ENCODE measurements at places on chromosomes 16 and 17.
A peak's percentile ranks its signal among the peaks of the same experiment; 100 is the strongest.

DNA sequence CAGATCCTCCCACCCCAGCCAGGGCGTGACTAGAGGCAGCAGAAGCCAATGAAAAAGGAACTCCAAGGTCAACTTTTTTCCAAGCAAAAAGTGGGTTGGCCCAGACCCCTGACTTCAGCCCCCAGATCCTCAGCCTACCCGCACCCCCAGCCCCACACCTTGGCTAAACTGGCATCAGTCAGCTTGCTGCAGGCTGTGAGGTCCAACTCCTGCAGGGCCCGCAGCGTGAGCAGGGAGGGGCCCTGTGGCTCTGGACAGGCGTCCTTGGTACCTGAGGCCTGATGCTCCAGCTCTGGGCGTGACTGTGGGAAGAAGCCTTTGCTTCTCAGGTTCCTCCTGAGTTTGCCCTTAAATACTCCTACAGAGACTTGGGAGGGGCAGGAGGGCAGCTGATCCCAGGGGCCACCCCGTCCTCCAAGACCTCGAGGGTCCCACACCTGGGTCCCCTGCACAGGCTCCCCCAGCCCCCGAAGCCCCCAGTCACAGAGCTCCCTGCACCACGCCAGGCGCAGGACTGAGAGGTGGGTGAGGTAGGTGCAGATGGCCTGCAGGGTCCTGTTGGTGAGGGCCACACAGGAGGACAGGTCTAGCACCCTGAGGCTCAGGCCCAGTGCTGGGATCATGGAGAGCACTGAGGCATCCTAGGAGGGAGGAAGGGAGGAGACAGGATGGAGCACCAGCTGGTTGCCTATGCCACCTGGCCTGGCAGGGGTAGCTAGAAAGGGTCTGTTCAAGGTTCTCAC lies 9.4 kb downstream of the ELMO3 start:
- no peak for DNase-seq

- DNase-seq: no peak
Observed at GRCh38 chr17:36723459-36724025, 122.2 kb downstream of the MRM1 start.

DNA sequence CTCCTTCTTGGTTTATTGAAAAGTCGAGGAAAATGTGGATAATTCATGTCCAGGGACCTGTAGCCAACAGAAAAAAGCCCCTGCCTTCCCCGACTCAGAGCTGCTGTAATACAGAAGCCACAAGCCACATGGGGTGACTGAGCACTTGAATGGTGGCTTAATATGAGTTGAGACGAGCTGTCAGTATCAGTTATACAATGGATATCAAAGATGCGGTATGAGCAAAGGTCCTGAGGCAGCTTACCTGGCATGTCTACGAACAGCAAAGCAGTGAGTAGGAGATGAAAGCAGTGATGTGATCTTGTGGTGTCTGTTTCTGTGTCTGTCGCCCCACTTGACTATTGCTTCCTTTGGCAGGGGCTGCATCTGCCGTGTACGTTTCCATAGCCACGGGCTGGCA lies 12.2 kb upstream of the RMI2 start:
- DNase-seq: no peak

DNA sequence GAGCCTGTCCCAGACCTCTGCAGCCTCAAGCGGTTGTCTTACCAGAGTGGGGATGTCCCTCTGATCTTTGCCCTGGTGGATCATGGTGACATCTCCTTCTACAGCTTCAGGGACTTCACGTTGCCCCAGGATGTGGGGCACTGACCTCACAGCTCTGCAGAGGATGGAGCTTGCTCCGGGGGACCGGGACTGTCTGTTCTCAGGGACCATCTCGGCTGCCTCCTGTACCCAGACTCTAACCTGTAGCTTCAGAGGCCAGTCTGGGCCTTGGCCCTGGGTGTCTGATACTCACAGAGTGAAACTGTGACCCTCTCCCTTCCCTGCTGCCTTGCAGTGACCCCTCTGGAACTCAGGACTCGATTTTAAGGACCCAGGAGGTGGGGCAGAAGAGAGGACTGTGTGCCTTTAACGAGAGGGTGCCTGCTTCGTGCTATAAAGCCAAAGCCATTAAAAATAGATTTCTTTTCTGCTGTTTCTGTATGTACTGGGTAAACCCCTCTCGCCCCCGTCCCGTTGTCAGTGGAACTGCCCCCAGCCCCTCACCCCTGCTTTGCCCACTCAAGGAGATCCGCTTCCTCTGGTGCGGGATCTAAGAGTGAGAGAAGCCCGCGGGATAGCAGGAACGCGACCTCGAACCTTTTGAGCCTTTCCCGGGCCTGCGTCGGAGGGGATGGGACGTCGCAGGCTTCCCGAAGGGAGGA lies 1.1 kb upstream of the LLGL2 start:
- DNase-seq: no peak

DNA sequence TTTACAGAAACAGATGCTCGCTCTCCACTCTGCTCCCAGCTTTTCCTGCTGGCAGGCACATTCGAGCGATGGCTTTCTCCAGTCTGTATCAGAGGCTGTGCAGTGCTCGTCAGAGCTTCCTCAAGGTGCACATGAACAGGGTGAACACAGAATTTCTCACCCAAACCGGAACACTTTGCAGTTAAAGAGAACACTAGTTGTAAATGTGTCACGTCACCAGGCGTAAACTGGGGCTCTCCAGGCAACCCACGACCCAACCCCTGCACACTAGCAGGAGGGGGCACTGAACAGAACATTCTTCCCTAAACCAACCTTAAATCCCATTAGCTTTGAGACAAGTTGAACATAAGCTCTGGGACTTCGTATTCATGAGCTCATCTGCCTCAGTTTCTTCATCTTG lies 119.0 kb downstream of the RMI2 start:
- no peak for DNase-seq

- DNase-seq: no peak
Observed at GRCh38 chr17:59406808-59407381, 75.4 kb downstream of the YPEL2 start.

DNA sequence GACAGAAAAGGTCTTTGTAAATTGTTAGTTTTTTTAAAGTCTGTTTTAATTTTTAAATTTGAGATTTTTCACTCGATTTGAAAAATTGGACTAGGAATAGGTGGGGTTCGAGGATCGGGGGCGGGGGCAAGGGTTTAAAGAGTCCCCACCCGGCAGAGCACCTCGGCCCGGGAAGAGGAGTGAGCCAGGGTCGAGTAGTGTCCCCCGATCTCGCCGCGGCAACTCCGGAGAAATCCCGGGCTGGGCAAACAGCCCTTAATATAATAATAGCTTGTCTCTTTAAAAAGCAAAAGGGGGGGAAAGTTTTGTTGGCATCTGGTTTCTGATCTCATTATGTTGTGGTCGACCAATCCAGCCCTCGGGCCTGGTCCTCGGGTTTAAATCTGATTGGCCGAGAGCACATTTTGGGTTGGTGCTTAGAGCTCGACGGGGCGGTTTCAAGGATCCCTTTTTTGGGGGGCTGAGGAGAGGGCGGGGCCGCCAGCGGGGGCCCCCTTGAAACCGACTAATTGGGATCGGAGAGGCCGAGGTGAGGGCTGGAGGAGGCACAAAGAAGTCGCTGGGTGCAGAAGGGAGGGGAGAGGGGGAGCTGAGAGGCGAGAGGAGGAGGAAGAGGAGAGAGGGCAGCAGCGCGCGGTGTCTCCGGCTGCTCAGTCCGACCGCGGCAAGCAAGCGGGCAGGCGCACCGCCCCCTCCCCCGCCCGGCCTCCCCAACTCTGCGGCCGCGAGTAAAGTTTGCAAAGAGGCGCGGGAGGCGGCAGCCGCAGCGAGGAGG lies at the start of gene FZD2:
FZD2 (plus strand) TSS at position 653 of the 775 bp plus-strand sequence. CDS start 205 bp downstream, outside the sequence.
- DNase-seq: no peak

DNA sequence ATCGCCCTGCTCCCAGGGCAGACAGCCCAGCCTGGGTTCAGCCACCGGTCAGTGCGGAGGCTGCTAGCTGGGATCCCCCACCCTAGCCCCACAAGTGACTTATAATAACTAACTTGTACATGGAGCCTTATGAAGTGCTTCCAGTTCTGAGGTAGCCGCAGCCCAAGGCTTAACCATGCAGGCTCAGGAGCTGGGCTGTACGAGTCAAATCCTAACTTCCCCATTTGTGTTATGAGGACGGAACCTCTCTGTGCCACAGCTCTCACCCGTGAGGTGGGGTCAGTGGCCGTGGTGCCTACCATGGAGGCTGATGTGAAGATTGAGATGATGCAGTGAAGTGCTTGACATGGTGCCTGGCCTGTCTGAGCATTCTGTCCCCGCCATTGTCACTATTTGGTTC lies 27.8 kb upstream of the GOSR2 start:
- no peak for DNase-seq

DNA sequence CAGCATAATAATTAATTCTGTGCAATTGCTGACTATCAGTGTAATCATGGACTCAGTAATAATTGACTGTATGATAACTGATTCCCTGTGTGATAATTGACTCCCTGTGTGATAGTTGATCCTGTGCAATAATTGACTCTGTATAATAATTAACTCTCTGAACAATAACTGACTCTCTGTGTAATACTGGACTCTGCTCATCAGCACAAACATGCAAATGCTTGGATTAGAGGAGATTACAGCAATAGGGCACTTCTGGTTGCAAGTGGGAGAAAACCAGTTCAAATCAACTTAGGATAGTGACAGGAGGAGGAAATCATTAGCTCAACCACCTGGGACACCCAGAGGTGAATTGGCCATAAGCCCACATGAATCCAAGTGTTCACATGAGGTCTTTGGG lies 582.1 kb downstream of the RBFOX1 start:
- no peak for DNase-seq

- DNase-seq: no peak
Observed at GRCh38 chr17:17381446-17382064, 78.4 kb downstream of the NT5M start.

- DNase-seq: no peak
Observed at GRCh38 chr17:45371414-45372324, 54.8 kb upstream of the MAP3K14 start.

GRCh38 chr16:75081179-75081859 lies 35.3 kb downstream of the LDHD start:
- no peak for DNase-seq

DNA sequence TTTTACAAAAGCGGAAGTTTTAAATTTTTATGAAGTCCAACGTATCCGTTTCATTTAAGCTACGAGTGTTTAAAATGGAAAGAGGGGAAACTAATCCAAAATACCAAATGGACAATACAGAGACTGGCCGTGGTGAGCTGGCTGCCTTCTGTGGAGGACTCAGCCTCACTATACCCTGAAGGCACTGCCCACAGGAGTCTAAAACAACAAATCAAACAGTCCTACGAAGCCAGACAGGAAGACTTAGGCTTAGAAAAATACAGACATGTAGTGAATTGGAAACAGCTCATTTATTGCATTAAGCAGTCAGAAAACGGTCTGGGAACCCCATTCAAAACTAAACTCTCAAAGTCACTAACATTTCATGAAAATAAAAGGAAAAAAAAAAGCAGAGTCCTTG lies 75.1 kb downstream of the CYTH1 start:
- no peak for DNase-seq

- no peak for DNase-seq
Observed at GRCh38 chr17:57994436-57994835, 6.4 kb upstream of the VEZF1 start.

- DNase-seq: no peak
Observed at GRCh38 chr17:61075988-61076387, 323.7 kb upstream of the TBX2 start.

- DNase-seq: no peak
Observed at GRCh38 chr17:8096541-8096940, 9.0 kb upstream of the ALOX12B start.

DNA sequence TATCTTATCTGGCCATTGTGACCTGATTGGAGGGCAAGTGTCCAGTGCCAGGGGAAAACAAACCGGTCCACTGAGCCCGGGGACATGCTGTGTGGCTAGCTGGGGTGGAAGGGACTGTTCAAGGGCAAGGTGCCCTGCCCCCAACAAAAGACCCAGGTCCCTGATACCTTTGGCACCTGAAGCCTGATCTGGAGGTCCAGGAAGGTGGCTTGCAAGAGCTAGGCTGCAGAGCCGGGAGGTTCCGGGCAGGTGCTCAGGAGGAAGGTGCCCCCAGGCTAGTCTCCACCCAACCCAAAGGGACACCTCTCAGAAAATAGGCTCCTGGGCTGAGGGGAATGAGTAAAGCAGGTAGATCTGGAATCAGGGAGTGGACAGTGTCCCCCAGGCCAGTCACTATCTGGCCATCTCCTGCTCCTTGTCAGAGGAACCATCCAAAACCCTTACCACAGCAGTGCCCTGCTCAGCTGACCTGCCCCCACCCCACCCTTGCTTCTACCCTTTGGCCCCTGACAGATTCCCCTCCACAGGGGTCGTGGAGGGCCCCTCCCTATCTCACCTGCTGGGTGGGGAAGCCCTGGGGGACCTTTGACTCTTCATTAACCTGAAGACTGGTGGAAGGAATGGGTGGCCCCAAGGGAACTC lies 6.2 kb downstream of the NAT9 start:
- no peak for DNase-seq

- DNase-seq: no peak
Observed at GRCh38 chr17:40577611-40578065, 12.4 kb upstream of the CCR7 start.

DNA sequence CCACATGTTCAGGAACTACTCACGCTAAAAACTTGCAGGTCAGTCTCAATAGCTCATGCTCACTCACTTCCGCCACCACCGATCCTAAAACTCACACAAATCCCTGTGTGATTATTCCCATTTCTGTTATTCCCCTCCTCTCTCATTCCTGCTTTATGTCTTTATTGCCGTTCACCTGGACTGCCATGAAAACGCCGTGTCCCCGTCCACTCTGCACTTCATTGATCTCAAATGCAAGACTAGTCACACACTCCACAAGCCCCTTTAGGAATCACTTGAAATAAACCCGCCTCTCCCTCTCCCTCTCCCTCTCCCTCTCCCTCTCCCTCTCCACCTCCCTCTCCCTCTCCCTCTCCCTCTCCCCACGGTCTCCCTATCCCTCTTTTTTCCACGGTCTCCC lies 78.0 kb downstream of the AXIN2 start:
- DNase-seq: no peak

DNA sequence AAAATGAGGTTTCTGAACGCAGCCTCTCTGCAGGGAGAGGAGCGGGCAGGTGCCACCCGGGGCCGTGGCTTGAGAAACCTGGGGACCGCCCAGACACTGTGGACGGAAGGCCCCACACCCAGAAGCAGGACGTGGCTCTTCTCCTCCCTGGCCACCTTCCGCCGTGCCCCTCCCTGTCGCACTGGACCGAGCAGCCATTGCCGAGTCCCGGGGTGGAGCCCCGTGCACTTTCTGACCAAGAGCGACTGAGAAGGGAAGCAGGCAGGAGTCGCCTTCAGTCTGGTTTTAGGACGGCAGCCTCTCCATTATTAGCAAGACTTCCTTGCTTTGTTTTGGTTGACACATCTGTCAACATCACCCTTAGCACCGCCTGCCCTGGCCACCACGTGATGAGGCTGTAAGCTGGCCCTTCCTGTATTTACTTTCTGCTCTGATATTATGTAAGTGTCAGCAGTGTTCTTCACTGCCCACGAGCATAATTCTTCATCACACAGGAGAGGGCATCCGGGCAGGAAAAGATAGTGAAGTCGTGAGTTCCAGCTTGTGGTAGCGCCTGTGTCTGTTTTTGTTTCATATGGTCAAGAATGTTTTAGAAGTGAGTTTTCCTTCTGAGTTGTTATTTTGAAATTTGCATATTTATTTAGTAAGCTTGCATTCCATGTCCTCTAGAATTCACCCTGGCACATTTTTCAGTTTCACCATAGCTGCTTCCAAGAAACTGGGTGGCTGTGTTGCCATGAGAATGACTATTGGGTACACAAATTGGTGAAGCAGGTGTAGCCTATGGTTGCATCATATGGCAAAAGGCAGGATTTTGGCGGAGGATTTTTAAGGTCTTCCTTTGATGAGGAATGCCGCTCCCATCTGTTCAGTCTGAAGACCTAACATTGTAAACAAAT lies 1.0 kb downstream of the HERPUD1 start:
- peak; percentile 21 for DNase-seq
